HFFc6 (cell line): ENCODE measurements at places on chromosomes 4 and X. TPM values are rescaled to one million over a fixed set of nuclear protein-coding genes. Genes with fewer than 3 reads are reported as not detected.
A peak's percentile ranks its signal among the peaks of the same experiment; 100 is the strongest.

DNA sequence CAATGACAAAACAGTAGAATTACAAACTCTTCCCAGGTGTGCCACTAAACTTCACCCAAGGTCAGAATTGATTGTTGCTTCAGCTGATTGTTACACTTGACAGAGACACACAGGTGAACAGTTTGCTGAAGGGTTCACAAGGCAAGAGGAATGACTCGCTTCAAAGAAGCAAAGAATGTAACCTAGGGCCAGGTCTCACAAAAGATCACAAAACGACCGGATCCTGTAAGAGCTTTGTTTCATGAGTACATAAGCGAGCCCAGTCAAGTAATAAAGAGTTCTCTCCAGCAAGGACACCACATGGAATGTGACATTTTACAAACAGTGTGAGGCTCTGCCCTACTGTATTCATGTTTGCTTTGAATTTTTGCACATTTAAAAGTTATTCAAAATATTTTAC lies 9.1 kb downstream of the LNX1 start:
- no peak for DNase-seq

DNA sequence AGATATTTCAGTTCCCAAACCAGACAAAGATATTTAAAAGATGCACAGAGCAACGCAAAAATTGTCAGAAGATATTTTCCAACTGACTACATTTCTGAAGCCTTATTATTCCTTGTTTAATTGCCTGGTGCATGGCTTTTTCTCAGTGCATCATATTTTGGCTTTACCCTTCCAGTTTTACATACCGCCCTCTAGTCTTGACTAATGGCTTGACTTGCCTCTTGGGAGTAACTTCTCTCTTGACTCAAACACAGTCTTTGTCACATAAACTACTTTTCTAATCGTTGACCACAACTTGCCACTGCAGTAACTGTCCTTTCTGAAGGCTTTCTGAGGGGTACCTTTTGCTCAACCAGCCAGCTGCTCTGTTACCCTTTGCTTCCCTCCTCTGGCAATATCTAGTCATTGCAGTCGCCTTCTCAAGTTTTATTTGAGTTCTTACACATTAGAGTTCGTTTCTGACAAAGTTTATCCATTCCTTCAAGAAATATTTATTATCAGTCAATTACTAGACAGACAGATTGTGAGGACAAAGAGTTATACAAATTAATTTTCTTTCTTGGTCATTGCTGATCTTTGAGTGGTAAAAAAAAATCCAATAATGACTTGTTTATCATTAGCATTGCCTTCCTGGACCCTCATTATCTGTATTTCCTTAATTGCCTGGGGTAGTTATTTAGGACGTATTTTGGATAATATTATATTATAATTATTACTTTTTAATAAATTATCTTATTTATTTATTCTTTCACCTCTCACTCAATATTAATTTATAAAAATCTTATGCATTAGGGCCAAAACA lies 506.9 kb upstream of the PCDH10 start:
- DNase-seq: peak; percentile 37

UVSSA gene
- 8.9 to 9.5 TPM (median 8.9 TPM) in 3 replicates for total RNA-seq

DNA sequence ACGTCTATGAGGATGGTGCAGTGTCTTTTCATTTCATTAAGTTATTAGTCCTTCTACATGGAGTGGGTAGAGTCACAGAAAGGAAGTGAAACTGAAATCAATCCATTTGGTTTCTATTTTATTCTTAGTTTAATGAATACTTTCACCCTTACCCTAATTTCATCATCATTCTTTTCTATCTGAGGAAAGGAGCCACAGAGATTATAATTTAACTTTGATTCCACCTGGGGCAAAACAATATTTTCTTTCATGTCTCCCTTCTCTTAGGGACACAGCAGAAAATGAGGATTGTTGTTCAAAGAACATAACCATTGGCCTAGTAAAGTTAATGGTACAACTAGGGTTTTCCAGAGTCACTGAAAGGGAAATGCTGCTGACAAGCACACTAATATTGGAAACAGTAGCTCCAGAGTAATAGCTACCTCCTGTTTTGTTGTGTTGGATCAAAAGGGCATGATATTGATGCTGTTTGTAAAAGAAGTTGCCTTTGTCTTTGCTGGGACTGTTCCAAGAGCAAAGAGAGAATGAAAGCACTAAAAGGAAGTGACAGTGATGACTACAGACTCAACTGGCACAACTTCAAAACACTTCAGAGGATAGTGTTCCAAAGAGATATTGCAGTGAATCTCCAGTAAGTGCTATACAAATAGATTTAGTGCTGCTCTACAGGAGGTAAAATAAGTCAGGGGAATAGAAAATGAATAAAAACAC lies 247.1 kb upstream of the PITX2 start:
- DNase-seq: peak; percentile 20

SULT1B1 gene
- not detected in 3 replicates for total RNA-seq
